Activated naive CD8-positive, alpha-beta T cell treated with anti-CD3 and anti-CD28 coated beads, Interleukin-2, amount 10 ng/mL, durations not matched to agents 7 days and 5 days (primary cell): ENCODE measurements at places on chromosomes 6 and 20. TPM values are rescaled to one million over a fixed set of nuclear protein-coding genes. Genes with fewer than 3 reads are reported as not detected.

The GCNT2 gene
- 7.5 TPM for total RNA-seq

DNA sequence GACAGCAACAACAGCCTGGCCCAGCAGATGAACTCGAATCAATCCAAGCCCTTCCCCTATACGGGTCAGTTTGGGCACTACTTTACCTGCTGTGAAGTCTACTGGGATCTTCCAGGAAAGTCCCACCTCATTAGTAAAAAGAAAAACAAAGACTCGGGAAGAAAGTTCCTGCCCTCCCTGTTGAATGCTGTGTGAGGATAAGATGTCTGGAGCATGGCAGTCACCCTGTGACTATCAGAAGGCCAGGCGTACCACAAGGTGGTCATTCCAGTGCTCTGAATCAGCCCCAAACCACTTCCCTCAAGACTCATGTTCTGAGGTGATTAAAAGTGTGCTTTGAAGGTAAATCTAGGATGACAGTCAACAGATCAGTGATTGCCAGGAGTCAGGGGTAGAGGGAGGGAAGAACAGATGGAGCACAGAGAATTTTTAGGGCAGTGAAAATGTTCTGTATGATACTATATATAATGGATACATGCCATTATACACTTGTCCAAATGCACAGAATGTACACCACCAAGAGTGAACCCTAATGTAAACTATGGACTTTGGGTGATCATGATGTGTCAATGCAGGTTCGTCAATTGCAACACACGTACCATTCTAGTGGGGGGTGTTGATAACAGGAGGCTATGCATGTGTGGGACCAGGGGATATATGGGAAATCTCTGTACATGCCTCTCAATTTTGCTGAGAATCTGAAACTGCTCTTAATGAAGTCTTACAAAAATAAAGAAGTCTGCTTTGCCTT lies 14.7 kb downstream of the FKBP1A start:
- no peak for DNase-seq

GRCh38 chr6:45990162-45990561 lies 25.5 kb downstream of the CLIC5 start:
- no peak for DNase-seq

GRCh38 chr20:45059022-45059728 lies 41.8 kb downstream of the KCNS1 start:
- no peak for DNase-seq

DNA sequence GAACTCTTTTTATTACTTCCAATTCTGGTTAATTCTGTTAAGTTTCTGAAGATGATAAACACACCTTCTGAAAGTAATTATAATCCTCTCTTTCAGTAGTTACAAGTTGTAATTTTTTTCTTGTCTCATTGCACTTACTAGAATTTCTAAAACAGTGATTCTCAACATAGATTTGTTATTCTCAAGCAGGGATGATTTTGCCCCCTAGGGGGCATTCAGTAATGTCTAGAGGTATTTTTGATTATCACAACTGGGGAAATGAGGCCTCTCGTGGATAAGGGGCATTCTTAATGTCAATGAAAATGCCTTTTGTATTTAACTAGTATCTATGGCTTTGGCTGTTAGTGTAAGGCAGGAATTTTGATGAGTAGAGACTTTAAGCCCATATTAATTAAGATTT lies 39.4 kb upstream of the MAFB start:
- DNase-seq = no peak

DNA sequence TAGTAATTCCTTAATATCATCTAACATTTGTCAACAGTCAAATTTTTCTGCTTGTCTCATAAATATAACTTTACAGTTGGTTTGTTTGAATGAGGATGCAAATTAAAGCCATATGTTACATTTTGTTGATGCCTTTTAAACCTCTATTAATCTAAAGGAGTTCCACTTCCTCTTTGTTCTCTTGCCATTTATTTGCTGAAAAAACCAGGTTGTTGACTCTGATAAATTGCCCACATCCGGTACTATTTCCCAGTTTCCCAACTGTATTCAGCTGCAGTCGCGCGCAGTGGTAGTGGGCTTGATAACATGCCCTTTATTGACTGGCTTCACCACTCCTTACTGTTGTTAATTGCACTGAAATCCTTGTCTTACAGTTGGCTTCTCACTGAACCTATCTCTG lies 32.8 kb upstream of the SIRPB2 start:
- no peak for DNase-seq
